NCI-H187 (cell line): ENCODE measurements at places on chromosomes 3 and 15.

GRCh38 chr3:126473292-126474168, 2.2 kb downstream of the ZXDC start:
- DNase-seq = no peak

- DNase-seq = no peak
These were observed 14.1 kb downstream of the MYL3 start for GRCh38 chr3:46849045-46849631.

GRCh38 chr3:10248984-10249748, 907 bp downstream of the TATDN2 start:
- no peak for DNase-seq

GRCh38 chr3:79985816-79986215, 218.0 kb upstream of the ROBO1 start:
- no peak for DNase-seq

DNA sequence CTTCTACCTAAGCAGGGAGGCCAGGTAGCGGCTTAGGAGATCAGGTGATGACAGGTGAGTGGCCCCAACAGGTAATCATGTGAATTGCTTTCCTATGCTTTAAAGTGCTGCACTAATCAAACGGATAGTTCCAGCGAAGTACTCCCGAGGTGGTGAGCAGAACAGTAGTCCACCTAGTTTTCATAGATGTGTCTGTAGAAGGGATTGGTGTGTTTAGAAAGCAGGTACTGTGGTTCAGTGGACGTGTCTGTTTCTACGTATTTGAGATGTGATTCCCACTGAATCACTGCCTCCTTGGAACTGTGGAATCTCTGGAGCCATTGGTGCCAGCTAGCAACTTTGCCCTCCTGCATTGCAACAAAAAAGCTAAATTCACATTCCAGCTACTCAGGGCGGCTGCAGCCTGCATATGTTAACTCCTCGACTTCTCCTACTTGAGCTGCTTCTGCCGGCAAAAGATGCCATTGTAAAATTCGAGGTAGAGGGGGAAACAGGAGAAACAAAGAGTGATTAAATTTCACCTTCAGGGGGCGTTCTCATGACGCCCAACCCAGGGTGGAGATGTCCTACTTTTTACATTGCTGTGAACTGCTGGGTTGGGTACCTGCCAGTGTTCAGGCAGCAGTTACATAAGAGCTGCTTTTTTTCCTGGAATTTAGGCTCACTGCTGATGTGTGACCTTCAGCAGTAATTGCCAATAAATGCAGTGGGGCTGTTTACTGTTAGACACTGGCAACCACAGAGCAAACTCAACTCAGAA, 227.3 kb downstream of the ITPR1 start:
- DNase-seq = no peak

DNA sequence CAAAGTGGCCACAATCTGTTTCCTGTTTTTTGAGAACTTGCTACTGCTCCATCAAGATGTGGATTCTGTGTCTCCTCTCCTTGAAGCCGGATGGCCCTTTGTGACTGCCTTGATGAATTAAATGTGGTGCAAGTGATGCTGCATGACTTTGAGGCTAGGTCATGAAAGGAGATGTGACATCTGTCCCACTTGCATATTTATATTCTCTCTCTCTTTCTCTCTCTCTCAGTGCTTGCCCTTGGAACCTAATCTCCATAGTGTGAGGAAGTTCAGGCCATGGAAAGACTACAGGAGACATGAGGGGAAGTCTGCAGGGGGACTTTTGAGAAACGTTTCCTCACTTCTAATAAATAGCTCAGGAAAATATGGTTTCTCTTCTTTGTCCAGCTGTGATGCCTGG, 50.0 kb upstream of the ADPGK start:
- no peak for DNase-seq

GRCh38 chr15:47820747-47821319, 103.5 kb downstream of the SEMA6D start:
- no peak for DNase-seq

GRCh38 chr3:66052721-66053549, 14.2 kb upstream of the MAGI1 start:
- DNase-seq = no peak

DNA sequence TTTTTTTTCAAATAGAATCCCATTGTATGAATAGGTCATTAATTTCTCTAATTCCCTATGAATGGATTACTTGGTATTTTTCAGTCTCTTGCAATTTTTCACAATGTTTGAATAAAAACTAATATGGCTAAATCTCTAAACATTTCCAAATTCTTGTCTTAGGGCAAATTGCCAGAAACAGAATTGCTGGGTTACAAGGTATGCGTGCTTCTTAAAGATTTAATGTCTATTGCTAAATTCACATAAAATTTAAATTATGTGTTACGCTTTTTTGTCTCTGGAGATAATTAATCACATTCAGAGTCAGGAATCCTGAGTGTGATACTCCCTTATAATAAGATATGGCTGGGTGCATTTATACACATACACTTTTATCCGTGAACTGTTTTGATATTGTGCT, 264.5 kb upstream of the TBL1XR1 start:
- no peak for DNase-seq

- no peak for DNase-seq
These were observed 5.6 kb upstream of the RPL14 start for GRCh38 chr3:40451551-40451950.

GRCh38 chr3:52248165-52248541, 2.6 kb downstream of the PPM1M start:
- no peak for DNase-seq

GRCh38 chr3:143209715-143210059, 90.1 kb downstream of the CHST2 start:
- DNase-seq = no peak

DNA sequence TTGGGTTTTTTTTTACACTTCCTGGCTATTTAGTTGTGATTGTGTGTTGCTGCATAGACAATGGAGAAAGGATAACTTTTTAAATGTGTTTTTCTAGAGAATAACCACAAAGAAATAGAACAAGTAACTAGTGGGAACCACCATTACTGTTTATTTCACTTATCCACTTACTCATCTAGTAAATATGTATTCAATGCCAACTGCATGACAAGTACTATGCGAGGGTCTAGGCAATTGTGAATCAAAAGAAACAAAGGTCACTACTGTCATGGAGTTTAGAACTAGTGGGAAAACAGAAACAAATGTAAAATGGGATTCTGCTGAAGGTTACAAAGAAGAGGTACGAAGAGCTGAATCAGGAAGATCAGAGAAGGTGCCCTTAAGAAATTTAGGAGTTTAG, 600.9 kb upstream of the ROBO2 start:
- no peak for DNase-seq

DNA sequence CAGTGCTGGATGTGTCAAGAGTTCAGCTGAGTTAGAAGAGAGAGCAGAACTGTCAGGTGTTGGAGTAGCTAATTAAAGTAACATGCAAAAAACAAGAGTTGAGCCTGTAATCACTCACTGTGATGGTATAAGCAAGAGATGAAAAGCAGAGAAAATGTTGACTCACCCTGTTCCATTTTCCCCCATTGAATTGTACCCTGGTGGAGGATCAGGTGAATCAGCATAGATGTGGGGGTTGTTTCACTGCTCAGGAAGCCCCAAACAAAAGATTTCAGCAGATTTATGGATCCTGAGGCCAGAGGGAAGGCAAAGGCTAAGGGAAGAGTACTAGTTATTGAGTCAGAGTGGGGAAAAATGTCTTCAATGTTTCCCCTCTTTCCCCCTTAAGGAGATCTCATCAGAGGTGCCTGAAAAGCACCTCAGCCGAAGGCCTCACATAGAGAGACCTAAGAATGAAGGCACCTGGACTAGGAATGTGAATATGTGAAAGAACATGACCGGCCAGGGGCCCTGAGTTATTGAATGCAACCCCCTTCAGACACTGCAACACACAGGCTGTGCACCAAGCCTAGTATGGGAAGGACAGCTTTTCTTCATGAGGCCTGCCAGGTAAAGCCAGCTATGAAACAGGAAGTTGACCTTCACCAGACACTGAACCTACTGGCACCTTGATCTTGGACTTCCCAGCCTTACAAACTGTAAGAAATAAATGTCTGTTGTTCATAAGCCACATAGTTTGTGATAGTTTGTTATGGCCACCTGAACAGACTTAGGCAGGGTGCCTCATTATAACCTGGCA, 90.1 kb downstream of the TMCO5A start:
- DNase-seq = no peak

DNA sequence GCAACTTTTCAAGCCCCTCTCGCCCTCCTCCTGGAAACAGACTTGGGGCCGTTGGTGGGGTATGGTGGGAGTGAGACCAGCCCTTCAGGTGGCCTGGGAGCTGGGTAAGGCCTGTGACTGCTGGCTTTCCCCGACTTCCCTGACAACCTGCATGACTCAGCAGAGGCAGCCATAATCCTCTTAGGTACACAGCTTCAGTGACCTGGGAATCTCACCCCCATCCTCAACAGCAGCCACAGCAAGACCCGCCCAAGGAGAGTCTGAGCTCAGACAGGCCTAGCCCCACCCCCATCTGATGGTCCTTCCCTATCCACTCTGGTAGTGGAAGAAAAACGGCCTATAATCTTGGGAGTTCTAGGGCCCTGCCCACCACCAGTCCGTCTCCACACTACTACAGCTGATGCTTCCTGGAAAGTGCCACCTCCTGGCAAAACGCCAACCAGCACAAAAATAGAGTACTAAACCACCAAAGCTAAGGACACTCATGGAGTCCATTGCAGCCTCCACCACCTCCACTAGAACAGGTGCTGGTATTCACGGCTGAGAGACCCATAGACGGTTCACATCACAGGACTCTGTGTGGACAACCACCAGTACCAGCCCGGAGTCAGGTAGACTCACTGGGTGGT, 13.1 kb upstream of the SLC27A2 start:
- no peak for DNase-seq

GRCh38 chr3:157543501-157544035, 40.4 kb upstream of the VEPH1 start:
- no peak for DNase-seq

GRCh38 chr3:81295906-81296577, 465.4 kb downstream of the GBE1 start:
- no peak for DNase-seq

DNA sequence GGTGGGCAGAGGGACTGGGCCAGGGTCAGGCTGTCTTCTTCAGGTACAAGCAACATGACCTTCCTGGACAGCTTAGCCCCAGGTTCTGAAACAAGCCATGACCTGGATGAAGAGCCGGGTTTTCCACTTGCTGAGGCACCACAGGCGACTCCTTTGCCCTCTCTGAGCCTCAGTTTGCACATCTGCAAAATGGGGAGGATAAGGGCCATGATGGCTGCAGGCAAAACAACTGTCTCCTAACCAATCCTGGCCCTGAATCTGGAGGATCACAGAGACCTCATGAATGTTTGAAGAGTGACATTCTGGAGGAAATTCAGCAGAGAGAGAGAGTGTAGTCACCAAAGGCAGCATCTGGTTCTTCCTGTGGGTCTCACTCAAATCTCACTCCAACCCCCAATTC, 8.0 kb downstream of the SLC6A1 start:
- no peak for DNase-seq

DNA sequence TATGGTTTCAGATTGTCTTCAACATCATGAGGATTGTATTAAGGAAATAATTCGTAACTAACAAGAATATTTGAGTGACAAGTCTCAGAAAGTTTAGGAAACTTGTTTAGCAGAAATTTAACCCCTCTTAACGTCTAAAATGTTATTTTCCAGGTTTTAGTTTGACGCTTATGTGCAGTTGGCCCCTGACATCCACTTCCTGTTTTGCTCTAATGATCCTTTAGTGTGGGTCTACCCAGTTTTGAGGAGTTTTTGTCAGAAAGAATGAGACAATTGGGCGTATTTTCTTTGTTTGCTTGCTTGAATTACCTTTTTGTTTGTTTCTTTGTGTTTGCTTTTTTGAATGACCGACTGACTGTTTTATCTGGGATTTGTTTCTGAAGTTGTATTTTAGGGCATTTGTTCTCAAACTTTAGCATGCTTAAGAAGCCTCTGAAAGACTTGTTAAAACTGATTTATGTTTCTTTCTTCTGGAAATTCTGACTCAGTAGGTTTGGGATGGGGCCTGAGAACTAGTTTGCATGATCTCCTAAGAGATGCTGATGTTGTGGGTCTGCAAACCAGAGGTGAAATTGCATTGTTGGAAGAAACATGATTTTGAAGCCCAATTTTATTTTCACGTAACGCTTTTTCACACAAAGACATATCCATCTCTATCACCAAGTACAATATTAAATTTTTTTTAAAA, 20.6 kb downstream of the RBMS3 start:
- no peak for DNase-seq

DNA sequence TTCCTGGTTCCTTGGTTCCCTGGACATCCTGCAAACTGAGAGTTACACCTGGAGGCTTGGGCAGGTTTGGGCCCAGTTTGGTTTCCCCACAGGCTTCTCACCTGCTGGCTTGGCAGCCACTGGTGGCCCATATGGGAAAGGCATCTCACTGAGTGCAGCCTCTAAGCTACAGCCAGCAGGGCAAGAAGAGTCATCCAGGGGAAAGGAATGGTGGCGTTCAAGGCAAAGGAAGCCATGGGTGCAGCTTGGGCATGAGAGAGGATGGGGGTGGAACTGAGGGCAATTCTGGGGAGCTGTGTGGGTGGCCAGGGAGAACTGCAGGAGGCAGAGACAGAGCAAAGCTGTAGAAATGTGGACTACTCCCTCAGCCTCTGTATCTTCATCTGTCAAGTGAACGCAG, 106.4 kb downstream of the EPHB1 start:
- no peak for DNase-seq
